ENCODE measurements at places on chromosomes 1 and 21.

GRCh38 chr1:197933016-197933415 is 15.8 kb downstream of the LHX9 start:
- no peak for DNase-seq

GRCh38 chr1:67009792-67010191 is 44.2 kb downstream of the SLC35D1 start:
- DNase-seq, result no peak

DNA sequence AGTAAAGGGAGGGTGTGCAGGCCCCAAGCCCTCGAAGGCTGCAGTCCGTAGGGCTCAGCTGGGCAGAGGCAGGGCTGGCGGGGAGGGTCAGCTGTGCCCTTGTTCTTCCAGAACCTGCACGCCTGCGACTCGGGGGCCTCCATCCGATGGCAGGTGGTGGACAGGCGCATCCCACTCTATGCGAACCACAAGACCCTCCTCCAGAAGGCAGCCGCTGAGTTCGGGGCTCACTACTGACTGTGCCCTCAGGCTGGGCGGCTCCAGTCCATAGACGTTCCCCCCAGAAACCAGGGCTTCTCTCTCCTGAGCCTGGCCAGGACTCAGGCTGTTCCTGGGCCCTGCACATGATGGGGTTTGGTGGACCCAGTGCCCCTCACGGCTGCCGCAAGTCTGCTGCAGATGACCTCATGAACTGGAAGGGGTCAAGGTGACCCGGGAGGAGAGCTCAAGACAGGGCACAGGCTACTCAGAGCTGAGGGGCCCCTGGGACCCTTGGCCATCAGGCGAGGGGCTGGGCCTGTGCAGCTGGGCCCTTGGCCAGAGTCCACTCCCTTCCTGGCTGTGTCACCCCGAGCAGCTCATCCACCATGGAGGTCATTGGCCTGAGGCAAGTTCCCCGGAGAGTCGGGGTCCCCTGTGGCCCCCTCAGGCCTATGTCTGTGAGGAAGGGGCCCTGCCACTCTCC is 13.6 kb upstream of the LRRC3 start:
- no peak for DNase-seq

DNA sequence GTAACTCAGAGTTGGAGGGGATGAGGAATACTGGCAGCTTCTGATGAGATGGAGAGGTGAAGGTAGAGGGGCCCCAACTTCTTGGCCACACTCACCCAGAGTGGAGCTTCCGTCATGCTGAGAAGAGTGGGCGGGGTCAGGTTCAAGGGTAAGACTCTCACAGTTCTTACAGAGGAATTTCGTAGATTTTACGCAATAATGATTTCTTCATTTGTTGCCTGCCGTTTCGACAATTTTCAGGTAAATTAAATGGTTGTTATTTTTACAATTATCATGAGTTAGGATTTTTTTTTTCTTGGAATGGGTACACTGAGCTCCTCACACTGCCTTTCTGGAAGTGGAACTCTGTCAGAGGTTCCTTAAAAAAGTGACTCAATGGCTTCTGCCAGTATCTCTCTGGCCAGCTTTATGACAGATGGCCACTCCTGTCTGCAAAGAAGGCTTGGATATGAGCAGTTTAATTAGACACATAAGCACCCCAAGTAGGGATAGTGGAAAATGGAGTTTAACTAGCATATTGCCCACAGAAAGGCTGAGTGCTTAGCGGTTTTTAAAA is 13.8 kb upstream of the NLRP3 start:
- DNase-seq, result no peak

DNA sequence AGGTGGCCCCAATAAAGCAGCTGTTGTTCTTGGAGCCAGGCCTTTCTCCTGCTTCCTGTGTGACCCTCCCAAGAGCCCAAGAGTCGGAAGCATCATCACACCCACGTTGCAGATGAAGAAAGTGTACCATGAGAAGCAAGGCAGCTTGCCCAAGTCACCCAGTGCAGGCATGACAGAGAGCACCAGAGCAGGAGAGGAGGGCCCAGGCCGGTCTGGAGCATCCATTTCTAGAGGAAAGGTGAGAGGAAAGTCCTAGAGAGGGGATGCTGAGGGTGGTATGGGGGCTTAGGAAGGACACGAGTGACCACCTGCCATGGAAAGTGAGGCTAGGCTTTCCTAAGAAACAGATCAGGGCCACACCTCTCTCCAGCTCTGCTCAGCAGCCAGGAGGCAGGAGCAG is 47.0 kb downstream of the C1orf198 start:
- DNase-seq, result no peak

- no peak for DNase-seq
These were observed 2.0 kb downstream of the TFF2 start for GRCh38 chr21:42348762-42349161.

- no peak for DNase-seq
These were observed 101.7 kb downstream of the ADSS2 start for GRCh38 chr1:244350027-244350426.

- DNase-seq, result no peak
These were observed 123.1 kb downstream of the NRDC start for GRCh38 chr1:51755437-51755836.

DNA sequence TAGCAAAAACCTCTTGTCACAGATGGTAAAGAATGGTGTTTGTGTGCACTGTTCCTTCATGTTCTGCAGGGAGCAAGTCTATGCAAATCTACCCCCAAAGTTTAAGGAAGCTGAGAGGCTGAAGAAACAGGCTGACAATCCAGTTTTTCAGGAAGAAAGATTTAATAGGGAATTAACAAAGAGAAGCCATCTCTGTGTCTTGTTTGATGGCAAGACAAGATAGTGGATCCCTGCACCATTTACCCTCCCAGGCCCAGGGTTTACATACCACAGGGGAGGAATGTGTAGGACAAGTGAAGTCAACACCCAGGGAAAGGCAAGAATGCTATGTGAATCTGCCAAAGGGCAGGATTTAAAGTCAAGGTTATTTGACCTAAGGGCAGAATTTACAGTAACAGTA is 48.1 kb upstream of the FNBP1L start:
- DNase-seq, result no peak

DNA sequence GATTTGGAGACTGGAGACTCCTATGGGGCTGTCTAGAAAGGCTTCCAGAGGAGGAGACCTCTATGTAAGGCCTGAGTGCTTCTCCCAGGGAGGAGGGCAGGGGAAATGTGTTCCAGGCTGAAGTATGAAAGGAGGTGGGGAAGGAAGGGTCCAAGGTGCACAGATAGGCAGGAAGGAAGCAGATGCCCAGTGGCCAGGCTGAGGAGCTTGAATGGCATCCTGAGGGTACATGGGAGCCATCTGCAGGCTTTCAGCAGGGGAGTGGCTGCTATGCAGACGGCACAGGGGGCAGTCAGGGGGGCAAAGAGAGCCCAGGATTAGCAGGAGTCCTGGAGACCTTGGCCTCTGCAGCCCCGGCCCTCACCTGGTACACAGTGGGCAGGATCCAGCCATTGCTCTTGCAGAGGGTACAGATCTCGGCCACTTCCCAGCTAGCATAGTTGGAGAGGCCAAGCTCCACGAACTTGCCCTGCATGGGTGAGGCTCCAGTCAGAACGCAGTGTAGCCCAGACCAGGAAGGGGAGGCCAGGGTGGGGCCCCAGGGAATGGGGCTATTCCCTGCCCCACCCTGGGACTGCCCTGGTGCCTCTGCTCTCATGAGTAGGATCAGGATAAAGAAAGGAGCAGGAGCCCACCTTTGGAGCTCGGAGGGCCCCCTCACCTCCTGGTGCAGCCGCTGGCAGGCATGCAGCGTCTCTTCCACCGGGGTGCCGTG is 4.0 kb downstream of the AKR7A2 start:
- DNase-seq, result no peak

- DNase-seq, result no peak
These were observed 147.0 kb downstream of the NRIP1 start for GRCh38 chr21:14917762-14918161.

DNA sequence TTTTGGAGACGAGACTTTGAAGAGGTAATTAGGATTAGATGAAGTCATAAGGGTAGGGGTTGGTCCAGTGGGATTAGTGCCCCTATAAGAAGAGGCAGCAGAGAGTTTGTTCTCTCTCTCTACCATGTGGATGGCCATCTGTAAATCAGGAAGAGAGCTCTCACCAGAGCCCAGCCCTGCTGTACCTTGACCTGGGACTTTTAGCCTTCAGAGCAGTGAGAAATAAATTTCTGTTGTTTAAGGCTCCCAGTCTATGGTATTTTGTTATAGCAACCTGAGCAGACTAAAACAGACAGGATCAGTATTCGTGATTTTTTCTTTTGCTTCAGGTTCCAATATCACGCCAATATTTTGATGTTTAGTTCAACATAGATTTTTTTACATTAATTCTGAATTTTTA is 30.0 kb downstream of the TBX15 start:
- no peak for DNase-seq

- DNase-seq, result peak; percentile 22
These were observed 2.7 kb upstream of the SSX2IP start for GRCh38 chr1:84693005-84693404.

GRCh38 chr1:79431340-79431739 is 424.8 kb upstream of the ADGRL4 start:
- DNase-seq, result no peak

GRCh38 chr1:112397841-112398240 is 1.8 kb downstream of the CTTNBP2NL start:
- no peak for DNase-seq

- no peak for DNase-seq
These were observed 75.3 kb upstream of the RALGPS2 start for GRCh38 chr1:178649582-178650350.

DNA sequence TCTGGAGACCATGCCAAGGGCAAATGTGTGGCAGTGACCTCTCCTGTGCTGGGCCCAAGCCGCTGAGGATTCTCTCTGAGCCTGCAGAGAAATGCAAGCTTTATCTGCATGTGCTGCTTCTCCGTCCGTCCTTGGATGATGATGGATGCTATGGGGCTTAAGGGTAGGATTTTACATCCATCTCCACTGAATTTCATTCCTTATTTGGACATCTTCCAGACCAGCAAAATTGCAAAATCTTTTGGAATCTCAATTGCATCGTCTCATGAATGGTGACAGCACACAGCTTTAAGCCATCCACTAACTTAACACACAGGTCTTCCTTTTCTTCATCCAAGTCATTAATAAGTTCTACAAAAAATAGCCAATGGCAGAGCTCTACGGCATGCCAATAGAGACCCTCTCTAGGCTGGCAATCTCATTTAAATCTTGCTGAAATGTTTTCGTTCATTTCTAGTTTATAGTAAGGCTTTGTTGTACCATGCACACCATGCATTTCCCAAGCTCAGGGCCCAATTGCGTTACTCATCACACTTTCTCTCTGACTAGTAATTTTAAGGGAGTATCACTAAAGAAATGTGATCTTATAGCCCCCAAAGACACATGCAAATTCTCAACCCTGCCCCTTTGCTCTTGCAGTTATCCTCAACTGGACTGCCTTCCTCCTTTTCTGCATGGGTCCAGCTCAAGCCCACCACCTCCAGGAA is 11.1 kb downstream of the BATF3 start:
- no peak for DNase-seq

GRCh38 chr1:71780681-71781080 is 501.7 kb downstream of the NEGR1 start:
- no peak for DNase-seq

DNA sequence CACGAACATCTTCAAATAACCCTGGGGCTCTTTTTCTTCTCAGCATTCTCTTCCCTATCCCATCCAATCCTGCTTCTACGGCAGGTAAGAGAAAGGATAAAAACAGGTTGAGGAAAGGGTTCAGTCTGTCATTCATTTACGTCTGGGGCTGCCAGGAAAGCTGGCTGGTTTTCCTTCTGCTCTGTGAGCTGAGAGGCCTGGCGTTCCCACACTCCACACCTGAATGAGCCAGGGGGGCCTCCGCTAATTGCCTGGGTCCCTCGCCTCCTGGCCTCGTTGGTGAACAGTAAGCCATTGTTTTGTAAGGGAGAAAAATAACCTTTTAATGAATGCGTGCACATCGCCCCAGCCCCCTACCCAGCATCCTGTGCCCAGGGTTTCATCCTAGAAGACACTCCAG is 70.8 kb upstream of the SIM2 start:
- DNase-seq, result no peak

DNA sequence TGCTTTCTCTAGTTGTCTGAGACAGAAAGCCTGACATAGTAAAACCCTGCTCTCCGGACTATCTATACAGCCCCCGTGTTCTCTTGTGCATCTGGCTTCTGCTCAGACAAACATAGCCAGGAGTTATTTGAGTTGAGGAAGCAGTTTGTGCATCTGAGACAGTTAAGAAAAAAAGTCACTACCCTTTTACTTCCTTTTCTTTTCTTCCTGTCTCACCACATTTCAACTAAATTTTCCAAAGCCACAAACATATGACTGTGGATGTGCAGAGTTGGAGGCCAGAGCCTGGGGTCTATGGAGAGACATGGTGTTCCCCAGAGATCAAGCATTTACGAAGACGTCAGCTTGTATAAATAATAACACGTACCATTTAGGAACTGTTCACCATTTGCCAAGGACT is 158.5 kb upstream of the FGGY start:
- no peak for DNase-seq

- DNase-seq, result no peak
These were observed 114.6 kb upstream of the IVNS1ABP start for GRCh38 chr1:185431612-185432011.

- DNase-seq, result no peak
These were observed 3.4 kb upstream of the CHI3L1 start for GRCh38 chr1:203189951-203190352.

DNA sequence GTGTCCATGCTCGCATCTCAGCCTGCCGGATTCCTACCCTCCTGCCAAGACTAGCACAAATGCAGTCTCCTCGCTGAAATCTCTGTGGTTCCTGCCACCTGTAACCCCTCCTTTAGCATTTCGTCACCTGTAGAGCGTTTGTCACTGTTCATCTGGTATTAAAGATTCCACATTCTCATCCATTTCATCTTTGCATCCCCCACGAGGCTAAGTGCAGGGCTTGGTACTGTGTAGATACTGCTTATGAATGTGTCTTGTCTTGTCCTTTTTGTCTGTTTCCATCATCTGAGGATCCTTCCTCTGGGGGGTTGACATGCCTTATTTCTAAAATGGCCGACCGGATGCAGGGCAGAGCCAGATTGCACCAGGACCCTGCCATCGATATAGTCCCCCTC is 53.7 kb upstream of the DNAJC6 start:
- DNase-seq, result no peak

DNA sequence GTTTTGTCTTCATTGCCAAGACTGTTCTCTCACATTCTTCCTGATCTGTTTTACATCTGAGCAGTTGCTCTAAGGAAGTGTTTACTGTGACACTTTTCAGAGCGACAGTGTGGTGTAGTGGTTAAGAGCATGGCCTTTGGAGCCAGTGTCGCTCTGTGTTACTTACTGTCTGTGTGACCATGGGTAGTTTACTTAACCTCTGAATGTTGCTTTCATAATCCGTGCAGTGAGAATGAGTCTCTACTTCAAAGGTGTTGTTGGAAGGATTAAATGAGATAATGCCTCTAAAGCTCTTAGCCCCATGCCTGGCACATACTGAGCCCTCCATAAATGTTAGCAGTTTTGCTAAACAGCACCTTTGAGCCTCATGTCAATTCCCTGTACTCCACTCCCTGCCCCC is 35.9 kb upstream of the ZFP69B start:
- DNase-seq, result no peak

DNA sequence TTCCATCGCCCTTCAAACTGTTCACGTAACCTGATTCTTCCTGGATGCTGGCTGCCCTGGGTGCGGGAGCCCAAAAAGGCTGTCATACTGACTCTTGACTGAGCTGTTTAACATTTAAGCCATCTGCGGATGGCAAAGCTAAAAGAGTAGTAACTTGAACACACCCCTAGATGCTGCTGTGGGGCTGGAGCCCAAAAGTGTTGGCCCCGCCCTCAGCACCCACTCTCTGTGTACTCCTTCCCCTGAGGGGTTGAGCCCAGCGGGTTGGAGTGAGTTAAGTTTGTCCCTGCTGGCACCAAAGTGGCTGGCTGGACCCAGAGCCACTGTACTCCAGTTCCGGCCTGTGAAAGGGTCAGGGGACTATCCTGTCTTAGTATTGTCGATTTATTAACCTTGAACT is 640.6 kb downstream of the PTPRU start:
- no peak for DNase-seq
